Spinal cord (tissue), 10 donors: ENCODE measurements at places on chromosomes 2 and 18. TPM values are rescaled to one million over a fixed set of nuclear protein-coding genes. Genes with fewer than 3 reads are reported as not detected.

GRCh38 chr2:181130686-181131085 is 150.3 kb downstream of the UBE2E3 start:
- no peak for DNase-seq

- no peak for DNase-seq
Observed at GRCh38 chr2:74735009-74735408, 81.0 kb downstream of the SEMA4F start.

GRCh38 chr2:235740821-235741220 is 247.0 kb downstream of the AGAP1 start:
- no peak for DNase-seq

- DNase-seq, result no peak
Observed at GRCh38 chr2:172813314-172813888, 77.8 kb downstream of the RAPGEF4 start.

DNA sequence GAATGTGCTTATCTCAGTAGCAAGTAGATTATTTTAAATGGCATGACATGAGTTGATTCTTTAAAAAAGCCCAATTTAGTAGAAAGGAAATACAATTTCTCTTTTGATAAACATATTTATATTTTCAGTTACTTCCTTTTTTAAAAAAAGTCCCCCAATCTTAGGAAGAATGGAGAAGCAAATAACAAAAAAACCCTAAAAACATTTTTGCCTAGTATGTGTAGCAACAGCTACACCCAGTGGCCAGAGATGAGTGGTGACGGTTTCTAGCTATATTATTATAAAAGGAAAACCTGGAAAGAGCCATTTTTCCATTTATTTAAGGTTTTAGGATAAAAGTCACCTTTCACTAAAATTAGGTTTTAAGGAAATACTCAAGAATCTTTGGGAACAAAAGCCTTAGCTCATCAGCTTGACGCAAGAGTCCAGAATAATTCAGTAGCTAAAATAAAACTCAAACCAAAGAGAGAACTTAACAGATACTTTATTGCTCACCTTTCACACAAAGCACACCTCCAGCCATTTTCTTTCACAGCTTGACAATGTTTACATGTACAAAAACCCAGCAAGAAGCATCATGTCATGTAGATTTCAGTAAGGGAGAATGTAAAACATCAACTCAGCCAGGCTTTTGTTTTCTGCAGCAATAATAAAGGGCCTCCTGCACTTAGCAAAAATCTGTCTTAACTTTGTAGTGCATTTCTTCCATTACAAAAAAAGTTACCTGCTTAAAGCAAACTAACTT is 15.7 kb downstream of the FAM98A start:
- DNase-seq, result no peak

- no peak for DNase-seq
Observed at GRCh38 chr18:29496152-29496680, 1319.3 kb upstream of the CDH2 start.

- DNase-seq, result no peak
Observed at GRCh38 chr2:183283209-183283608, 159.0 kb downstream of the NUP35 start.

GRCh38 chr2:182593394-182593975 is 122.6 kb upstream of the DNAJC10 start:
- DNase-seq, result no peak

DNA sequence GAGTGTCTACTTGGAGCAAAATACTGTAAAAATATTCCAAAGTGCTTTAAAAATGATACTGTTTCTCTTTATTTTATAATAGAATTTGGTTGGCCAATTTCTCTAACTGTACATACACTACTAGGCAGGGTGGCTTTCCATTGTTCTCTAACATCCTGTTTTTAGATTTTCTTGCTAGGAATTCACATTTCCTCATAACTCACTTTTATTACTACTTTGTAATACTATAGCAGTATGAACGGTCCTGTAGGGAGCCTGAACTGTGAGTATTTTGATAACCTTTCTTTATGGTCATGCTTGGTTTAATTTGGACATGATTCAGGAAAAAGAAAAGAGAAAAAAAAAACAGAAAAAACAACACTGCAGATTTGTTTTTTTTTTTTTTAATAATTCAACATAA is 37.8 kb downstream of the GCG start:
- DNase-seq, result no peak

DNA sequence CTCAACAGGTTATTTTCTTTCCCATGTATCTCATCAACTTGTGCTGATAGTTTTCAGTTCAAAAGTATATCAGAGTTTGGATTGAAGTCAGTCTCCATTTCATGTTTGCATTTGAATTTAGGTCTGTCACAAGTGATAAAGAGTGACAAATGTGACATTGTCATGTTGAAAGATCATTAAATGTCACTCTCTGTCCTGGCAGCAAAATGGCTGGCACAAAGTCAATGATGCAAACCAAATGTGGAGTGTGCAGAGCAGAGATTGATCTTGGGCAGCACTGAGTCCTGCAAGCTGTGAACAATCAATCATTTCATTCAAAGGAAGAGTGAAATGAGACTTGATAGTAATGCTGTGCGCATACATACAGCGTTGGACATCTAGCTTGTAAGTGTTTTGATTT is 421.8 kb upstream of the CDH7 start:
- no peak for DNase-seq

DNA sequence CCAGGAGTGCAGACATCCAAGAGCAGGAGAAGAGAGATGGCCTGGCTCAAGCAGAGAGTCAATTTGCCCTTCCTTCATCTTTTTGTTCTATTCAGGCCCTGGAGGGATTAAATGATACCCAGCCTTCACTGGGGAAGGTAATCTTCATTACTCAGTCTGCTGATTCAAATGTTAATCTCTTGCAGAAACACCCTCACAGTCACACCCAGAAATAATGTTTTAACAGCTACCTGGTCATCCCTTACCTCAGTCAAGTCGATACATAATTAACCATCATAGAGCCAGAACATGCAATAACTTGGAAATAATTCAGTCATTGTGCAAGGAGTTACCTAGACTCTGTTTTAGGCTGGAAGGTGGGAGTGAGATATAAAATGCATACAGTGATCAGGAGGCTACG is 163.7 kb upstream of the TNP1 start:
- no peak for DNase-seq

DNA sequence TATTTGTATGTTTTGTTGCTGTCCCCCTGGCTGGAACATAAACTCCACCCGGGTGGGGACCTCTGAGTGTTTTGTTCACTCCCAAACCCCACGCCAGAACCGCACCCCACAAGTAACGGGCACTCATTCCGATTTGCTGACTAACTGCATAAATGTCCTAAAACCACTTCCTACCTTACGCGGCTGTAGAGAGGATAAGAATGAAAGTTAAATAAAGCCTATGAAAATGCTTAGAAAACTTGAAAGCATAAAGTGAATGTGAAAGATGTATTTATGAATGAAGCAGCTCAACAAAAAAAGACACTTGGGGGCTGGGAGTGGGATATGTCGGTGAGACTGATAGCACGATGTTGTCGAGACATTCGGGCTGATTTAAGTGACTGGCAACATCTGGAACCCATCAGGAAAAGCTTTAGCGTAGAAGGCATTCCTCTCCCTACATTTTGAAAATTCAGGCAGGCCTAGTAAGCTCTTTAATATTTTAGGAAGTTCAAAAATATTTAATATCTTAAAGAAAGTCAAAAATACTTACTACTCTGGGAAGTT is 206.7 kb downstream of the SH3RF3 start:
- no peak for DNase-seq

DNA sequence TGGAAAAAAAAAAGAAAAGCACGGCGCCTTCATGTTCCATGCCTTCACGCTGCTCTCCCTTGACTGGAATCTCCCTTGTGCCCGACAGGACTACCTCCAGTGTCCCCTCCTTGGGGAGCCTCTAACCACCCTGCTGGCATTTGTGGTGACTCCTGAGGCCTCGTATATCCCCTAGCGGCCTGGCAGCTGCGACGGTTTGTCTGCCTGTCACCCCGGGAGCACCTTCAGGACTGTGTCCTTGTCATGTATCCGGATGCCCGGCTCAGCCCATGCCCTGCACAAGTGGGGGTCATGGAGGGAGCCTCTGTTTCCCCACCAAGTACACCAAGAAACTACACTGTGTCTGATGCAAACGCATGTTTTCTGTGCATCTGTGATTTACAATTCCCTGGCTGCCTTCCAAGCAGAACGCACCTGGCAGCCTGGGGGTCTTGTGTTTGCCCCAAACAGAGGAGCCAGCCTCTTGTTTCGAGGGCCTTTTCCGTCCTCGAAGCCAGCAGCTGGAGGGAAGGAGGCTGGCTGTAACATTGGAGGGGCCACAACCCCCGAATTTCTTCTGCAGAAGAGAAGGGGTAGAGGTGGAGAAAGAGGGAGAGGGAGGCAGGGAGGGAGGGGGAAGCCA is 18.9 kb downstream of the TWIST2 start:
- no peak for DNase-seq

DNA sequence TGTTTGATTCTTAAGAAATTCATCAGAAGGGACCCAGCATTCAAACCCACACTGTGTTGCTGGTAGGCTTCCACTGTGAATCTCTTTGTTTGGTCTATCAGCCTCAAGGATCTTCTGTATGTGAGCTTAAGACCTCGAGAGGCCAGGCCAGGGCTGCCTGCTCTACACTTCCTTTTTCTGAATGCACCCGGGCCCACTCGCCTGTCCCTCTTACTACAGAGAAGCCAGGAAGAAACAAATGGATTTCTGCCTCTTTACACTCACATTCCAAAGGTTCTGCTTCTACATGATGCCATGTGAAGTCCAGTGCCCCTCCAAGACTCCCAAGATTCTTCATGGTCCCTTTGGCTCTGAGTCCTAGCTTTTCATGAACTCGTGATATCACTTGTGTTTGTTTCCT is 25.4 kb upstream of the MRPL19 start:
- DNase-seq, result no peak

- DNase-seq, result no peak
Observed at GRCh38 chr2:32119161-32119560, 46.5 kb upstream of the SLC30A6 start.

DNA sequence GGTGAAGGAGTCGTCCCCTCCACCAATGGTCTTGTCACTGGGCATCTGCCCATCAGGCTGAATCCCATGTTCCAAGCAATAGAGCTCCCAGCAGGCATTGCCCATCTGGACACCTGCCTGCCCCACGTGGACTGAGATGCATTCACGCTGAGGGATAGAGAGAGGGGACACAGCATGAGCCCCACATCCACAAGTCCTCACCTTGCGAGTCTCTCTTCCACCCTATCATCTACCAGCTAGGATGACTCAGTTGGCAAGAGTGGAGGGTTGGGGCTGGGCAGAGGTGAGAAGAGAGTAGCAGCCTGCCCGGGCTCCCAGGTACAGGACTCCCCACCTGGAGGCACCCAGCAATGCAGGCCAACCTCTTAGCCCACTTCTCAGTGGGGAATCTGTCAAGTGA is 959 bp upstream of the TUBA4B start:
- DNase-seq, result no peak

- no peak for DNase-seq
Observed at GRCh38 chr2:5885451-5886173, 193.4 kb downstream of the SOX11 start.

DNA sequence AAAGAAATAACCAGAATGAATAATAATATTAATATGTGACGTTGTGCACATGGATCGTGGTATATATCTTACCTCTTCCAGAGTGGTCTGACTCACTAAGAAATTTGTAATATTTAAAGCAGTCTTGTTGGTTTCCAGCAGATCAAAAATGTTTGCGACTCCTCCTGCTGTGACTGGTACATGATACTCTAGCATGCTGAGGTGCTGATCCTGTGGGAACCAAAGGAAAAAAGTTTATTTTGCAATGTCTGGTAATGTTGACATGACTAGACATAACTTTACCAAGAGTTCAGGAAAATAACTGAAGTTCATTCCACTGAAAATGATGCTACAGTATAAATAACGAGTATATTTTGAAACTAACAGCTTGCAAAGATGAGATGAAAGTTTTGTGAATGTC is 124.5 kb upstream of the BARD1 start:
- no peak for DNase-seq

- DNase-seq, result no peak
Observed at GRCh38 chr2:208025814-208026184, 472 bp upstream of the PLEKHM3 start.

DNA sequence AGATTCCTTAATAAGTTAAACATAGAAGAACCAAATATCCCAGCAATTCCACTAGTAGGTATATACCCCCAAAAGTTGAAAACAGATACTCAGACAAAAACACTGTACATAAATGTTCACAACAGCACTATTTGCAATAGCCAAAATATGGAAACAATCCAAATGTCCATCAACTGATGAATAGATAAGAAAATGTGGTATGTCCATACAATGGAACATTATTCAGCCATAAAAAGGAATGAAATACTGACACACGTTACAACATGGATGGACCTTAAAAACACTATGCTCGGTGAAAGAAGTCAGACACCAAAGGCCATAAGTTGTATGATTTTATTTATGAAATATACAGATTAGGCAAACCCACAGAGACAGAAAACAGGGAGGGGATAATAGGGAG is 12.5 kb downstream of the TMEM178A start:
- DNase-seq, result no peak

DNA sequence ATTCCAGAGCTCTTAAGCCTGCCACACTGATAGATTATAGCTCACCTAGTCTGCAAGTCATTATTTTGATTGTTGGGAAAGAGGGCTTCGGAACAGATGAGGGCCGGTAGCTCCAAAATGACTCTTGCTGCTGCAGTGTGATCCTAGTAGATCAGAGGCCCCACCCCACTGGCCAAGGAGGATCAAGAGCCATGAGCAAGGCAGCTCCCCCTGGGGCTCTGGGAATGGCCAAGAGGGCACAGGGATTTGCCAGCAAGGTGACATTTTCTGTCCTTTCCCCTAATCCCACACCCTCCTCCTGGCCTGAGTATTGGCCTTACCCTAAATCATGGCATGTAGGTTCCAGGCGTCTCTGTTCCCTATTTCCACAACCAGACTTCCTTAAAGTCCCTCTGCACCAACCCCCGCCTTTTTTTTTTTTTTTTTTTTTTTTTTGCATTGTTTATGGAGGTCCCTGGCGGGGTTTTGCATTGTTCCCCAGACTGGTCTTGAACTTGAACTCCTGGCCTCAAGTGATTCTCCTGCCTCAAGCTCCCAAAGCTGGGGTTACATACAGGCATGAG is 36.5 kb downstream of the EIF4E2 start:
- no peak for DNase-seq

DNA sequence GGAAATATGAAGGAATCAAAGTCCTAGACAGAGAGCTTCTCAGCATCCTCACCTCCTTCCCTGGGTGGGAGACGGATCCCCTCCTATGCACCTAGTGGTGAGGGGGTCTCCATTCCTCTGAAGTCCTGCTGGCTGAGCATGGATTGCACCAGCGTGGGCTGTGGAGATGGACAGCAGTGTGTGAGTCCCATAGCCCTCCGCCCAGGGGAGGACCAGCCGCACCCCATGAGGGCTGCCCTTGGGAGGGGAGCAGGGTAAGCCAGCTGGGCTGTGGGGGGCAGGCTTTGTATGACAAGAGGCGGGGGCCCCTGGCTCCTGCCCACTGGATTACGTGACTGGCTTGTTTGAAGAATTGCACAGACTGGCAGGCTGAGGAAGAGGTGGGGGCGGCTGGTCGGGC is 768.2 kb downstream of the GALR1 start:
- DNase-seq, result no peak

The MYL1 gene
- 3.3 TPM for total RNA-seq

The LIPT1 gene
- total RNA-seq, result 11.8 TPM

The MSTN gene
- 1.4 TPM for total RNA-seq

The ZSCAN30 gene
- 22.7 TPM for total RNA-seq

The ESCO1 gene
- total RNA-seq, result 26.9 TPM

The TMEM87B gene
- 18.1 TPM for total RNA-seq

The ST8SIA5 gene
- 7.6 TPM for total RNA-seq

The AKAIN1 gene
- total RNA-seq, result 1.9 TPM

The GALNT5 gene
- total RNA-seq, result 7.6 TPM

The ADAM17 gene
- total RNA-seq, result 44.0 TPM

The NT5DC4 gene
- total RNA-seq, result not detected

The MRPL30 gene
- 34.9 TPM for total RNA-seq
